Cardiac muscle cell (in vitro differentiated cells and primary cell): ENCODE measurements at places on chromosomes 2 and 18. TPM values are rescaled to one million over a fixed set of nuclear protein-coding genes. Genes with fewer than 3 reads are reported as not detected.

GRCh38 chr2:19536136-19536535, 177.7 kb upstream of the OSR1 start:
- no peaks in the 10 kb centered on the region for H3K27me3 ChIP-seq
- no peak for DNase-seq
- no peaks in the 10 kb centered on the region for H3K36me3 ChIP-seq
- no peaks in the 10 kb centered on the region for H3K4me1 ChIP-seq

DNA sequence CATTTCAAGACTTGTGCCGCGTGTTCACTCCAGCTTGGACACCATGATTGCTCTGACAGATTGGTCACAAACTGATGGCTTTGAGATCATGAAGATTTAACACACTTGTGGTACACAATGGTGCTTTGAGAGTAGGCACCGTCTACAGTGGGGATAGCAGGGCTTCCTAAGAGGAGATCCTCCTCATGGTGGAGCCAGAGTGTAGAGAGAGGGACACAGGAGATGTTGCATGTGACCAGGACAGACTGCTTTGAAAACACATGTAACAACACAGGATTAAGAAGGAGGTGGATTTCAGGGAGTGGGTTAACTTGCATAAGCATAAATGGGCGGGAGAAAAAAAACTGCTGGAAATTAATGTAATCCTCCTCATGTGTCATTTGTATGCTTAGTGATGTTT, 95.7 kb upstream of the LINC00305 start:
- H3K4me3 ChIP-seq: no peak overlapping the region
- no peaks in the 10 kb centered on the region for H3K36me3 ChIP-seq
- H3K27me3 ChIP-seq: no peaks in the 10 kb centered on the region
- H3K27ac ChIP-seq: no peak overlapping the region
- H3K4me1 ChIP-seq: peaks cover 26% of the 10 kb centered on the region

The MAP3K20 gene
- total RNA-seq: 86.8 and 151 TPM in 2 replicates

- H3K27ac ChIP-seq: no peak overlapping the region
- H3K4me1 ChIP-seq: no peaks in the 10 kb centered on the region
- DNase-seq: peak; percentile 31
- no peak overlapping the region for H3K4me3 ChIP-seq
- H3K27me3 ChIP-seq: no peaks in the 10 kb centered on the region
Measured at GRCh38 chr2:201500534-201500933, 49.0 kb downstream of the STRADB start.

DNA sequence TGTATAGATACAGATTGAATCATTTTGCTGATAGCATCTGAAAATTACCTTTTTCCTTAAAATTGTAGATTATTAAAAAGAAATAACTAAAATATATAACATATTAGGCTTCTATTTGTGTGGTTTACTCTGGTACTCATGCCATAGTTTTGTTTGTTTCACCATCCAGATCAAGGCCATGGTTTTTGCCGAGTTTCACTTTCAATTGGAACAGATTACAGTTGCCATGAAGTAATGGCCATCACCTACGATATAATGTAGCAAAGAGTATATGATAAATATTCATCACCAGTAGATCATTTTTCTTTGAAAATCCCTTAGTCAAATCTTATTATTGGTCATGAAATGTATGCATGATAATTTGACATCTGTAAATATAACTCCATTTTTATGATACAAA, 11.9 kb upstream of the DNAH7 start:
- no peak for DNase-seq
- H3K27me3 ChIP-seq: no peaks in the 10 kb centered on the region
- no peak overlapping the region for H3K27ac ChIP-seq
- H3K36me3 ChIP-seq: no peaks in the 10 kb centered on the region
- H3K4me1 ChIP-seq: no peaks in the 10 kb centered on the region

GRCh38 chr2:183416753-183417152, 292.5 kb downstream of the NUP35 start:
- no peak overlapping the region for H3K4me3 ChIP-seq
- no peaks in the 10 kb centered on the region for H3K27me3 ChIP-seq
- DNase-seq: no peak
- no peaks in the 10 kb centered on the region for H3K36me3 ChIP-seq

DNA sequence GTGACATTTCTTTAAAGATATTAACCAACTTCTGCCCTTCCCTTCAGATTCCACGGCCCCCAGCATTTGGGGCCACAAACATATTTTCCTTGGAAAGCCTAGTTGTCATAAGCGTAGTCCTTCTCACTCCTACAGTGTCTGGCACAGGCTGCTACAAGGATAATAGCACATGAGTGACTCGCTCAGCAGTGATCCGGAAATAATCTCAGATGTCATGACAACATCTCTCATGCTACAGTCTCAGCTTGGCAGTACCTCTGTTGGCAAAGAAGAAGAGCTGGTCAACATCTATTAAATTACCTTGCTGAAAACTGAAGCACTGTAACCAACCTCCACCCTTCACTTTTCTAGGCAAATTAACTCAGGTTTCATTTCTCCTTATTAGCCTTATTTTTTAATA, 351.7 kb downstream of the RAD51AP2 start:
- H3K36me3 ChIP-seq: no peaks in the 10 kb centered on the region
- no peak overlapping the region for H3K27ac ChIP-seq
- no peak overlapping the region for H3K4me3 ChIP-seq
- DNase-seq: no peak
- H3K27me3 ChIP-seq: no peaks in the 10 kb centered on the region
- no peaks in the 10 kb centered on the region for H3K4me1 ChIP-seq

The COPS9 gene
- total RNA-seq: 111 and 159 TPM in 2 replicates

DNA sequence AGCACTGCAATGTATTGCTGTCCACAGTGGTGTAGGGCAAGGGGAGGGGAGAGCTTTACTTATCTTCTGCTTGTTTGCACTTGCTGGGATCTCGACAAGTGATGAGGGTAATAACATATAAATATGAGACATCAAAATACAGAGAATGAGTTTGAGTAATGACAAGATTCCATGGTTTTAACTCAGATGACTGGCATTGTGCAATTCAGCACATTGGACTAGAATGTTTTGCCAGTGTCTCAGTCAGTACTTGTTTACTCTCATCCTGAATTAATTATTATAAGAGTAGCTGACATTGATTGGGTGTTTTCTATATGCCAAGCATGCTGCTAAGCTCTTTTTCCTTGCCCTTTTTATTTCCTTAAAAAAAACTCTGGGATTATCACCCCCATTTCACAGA, 306.7 kb upstream of the MMADHC start:
- no peaks in the 10 kb centered on the region for H3K27me3 ChIP-seq
- H3K4me1 ChIP-seq: peaks cover 10% of the 10 kb centered on the region

DNA sequence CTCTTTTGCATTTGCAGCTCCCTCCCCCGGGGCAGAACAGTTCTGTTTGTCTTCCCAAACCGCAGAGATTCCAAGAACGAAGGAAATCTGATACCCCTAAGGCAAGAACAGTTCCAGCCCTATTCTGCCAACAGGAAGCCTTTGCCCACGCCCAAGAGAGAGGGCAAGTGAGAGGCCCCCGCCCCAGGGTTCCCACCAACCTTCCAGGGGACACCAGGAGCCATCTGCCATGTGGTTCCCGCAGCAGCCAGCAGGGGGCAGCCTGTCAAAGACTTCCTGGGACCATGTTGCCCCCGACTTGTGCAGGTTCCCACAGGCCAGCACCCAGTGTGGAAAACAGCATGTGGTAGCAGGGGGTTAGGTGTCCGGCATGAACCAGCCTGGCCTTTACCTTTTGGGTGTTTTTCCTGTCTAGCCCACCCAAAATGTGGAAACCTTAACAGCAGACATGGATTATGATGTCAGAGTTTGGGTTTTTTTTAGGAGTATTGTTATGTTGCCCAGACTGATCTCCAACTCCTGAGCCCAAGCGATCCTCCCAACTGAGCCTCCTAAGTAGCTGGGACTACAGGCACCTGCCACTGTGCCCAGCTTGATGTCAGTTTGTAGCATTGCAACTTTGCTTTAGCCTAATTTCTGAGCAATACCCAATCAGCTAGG, 21.7 kb upstream of the EFHD1 start:
- H3K4me3 ChIP-seq: no peak overlapping the region
- peak; percentile 43 for DNase-seq
- no peaks in the 10 kb centered on the region for H3K36me3 ChIP-seq
- H3K4me1 ChIP-seq: no peaks in the 10 kb centered on the region
- no peaks in the 10 kb centered on the region for H3K27me3 ChIP-seq
- no peak overlapping the region for H3K27ac ChIP-seq

DNA sequence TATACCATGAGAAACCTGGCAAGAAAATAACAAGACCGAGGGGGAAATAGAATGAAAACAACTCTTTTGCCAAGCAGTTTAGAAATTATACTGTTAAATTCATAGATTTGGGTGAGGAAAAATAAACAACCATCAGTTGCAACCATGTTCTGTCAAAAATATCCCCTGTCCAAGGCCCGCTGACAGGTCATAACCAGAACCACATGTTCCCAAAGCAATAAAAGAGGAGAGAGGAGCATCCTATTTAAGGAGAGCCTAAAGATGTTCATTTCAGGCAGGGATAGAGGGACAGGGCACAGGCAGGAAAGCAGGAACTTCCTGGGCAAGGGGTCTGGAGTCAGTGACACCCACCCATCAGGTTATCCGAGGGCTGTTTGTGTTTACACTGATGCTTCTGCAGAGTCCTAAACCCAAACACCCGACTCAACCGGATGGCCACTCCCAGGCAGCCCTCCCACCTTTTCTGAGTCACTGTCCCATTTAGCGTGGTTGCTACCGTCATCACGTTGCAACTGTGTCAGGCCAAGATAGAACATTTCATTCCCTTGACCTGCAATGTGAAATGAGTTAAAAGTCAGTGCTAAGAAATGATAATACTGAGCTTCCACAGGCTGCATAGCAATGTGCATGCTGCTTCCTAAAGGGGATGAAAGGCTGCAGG, 468.3 kb upstream of the RAB12 start:
- no peak overlapping the region for H3K4me3 ChIP-seq
- H3K27ac ChIP-seq: no peak overlapping the region
- no peaks in the 10 kb centered on the region for H3K27me3 ChIP-seq
- DNase-seq: no peak

The RGPD3 gene
- 0.25 and 0.45 TPM in 2 replicates for total RNA-seq

DNA sequence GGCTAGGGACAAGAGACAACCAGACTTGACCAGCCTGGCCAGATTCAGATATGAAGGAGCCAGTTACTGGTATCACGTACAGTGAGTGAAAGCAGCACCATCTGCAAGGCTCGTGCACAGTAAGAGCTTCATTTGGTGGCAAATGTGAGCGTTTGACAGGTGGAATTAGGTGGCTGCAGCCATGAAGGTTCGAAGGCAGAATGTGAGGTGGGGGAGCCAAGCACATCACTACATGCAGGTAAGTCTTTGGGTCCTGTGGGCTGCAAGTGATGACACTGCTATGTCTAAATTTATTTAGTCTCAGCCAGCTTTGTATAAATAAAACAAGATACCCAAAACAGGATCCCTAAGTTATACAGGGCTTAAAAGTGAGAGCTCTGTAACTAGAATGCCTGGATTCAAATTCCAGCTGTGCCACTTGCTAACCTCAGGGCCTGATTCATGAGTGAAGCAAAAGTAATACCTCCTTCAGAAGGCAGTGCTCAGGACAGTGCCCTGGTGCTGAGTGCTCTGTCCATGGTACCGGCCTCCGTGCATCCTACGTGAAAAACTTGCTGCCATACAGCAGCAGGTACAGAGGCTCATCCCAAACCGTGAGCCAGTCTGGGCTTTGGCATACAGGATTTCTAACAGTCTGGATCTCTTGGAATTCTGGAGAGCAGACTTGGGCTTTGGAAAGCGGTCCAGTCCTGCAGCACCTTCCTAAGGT, 18.6 kb downstream of the DDX18 start:
- H3K4me1 ChIP-seq: no peaks in the 10 kb centered on the region
- no peak overlapping the region for H3K27ac ChIP-seq
- DNase-seq: peak; percentile 73
- H3K27me3 ChIP-seq: peaks cover 12% of the 10 kb centered on the region

The UGT1A6 gene
- total RNA-seq: not detected in 2 replicates

GRCh38 chr2:126429103-126429502, 226.9 kb upstream of the GYPC start:
- H3K36me3 ChIP-seq: no peaks in the 10 kb centered on the region
- no peak for DNase-seq
- H3K27me3 ChIP-seq: no peaks in the 10 kb centered on the region
- H3K4me3 ChIP-seq: no peak overlapping the region
- H3K27ac ChIP-seq: no peak overlapping the region
